ENCODE measurements at places on chromosomes 11 and 22. TPM values are rescaled to one million over a fixed set of nuclear protein-coding genes. Genes with fewer than 3 reads are reported as not detected.

MS4A3 gene
- not detected for total RNA-seq

OR56A1 gene
- not detected for total RNA-seq

HEPHL1 gene
- under 0.01 TPM for total RNA-seq

SYTL2 gene
- total RNA-seq, result 59.4 TPM

C11orf52 gene
- 0.28 TPM for total RNA-seq
